ENCODE measurements at places on chromosomes 4 and X.

DNA sequence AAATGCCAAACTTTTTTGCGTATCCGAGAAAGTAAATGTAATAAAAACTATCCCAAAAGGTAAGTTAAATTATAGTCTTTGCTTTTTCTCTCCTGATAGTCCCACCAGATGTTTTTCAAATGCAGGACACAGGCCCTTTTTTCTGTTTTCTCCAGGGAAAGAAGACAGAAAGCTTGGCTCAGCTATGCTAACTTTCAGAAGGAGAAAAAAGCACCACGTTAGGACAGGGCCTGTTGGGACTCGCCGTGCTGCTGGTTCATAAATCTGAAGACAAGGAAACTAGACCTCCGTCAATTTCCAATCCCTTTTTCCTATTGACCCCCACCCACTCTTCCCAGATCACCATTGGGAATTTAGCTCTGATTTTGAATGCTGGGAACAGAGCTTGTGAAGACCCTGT lies 220.9 kb upstream of the SFRP2 start:
- DNase-seq = no peak

DNA sequence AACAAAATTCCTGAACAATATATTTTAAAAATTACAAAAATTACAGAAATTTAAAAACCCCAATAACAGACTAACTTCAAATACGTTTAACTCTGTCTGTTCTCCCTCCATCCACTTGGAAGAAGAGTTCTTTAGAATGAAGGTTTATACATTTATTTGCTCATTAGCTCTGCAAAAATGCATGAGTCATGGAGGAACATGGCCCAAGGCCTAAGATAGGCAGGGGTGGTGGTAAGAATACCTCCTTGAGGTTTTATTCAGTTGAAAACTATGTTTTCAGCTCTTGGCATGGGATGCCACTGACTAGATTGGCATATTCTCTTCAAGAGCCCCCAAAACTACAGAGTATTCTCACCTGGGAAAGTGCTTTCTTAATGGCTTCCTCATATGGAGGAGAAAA lies 8.8 kb upstream of the LRRC66 start:
- no peak for DNase-seq

GRCh38 chrX:74023203-74023602 lies 280.8 kb upstream of the ZCCHC13 start:
- DNase-seq = no peak

DNA sequence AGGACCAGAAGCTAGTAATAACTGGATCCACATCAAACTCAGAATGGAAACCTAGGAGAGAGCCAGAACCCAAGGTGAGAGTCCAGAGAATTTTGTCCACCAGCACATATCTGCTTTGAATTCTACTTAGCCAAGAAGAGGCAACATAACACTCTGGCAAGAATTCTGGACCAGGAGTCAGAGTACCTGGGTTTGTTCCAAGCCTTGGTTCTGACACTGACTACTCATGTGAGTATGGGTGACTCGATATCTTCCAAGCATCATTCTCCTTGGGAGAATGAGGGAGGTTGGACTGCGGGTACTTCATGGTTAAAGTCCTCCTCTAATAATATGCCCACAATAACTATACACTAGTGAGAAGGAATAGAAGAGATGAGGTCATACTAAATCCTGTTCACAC lies 144.0 kb upstream of the JADE1 start:
- no peak for DNase-seq

DNA sequence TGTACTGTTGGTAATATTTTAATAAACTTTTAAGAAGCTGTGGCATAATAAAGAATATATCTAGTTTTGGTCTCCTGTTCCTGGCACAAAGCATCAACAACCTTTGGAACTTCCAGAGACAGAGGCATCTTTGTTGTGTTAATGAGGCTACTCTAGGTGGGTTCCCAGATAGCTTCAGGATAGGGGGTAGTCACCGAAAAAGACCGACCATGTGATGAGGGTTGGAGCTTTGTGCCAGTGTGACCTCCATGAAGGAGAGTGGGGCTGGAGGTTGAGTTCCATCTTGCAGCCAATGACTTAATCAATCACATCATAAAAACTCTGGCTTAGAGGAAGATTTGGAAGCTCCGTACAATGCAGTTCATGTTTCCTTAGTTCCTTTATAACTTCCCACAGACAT lies 9.9 kb downstream of the PPAT start:
- DNase-seq = no peak

GRCh38 chrX:74179990-74180389 lies 124.0 kb upstream of the ZCCHC13 start:
- no peak for DNase-seq

GRCh38 chr4:3660086-3660927 lies 105.9 kb upstream of the ADRA2C start:
- no peak for DNase-seq

DNA sequence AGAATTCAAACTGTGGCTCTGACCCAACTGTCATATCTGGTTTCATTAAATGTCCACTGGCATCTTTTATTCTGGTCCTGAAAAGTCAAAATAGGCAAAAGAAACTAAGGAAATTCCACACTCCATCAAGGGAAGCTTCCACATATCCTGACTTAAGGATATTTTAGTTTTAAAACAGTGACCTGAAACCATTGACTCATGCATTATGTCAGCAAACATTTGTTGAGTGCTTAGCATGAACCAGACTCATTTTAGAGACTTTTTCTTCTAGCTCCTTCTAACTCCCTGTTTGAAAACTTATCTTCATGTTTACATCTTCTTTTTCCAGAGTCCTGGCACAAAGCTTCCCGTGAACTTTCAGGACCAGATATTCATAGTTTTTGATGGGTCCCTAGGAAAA lies 6.9 kb upstream of the CXCL1 start:
- DNase-seq = no peak

DNA sequence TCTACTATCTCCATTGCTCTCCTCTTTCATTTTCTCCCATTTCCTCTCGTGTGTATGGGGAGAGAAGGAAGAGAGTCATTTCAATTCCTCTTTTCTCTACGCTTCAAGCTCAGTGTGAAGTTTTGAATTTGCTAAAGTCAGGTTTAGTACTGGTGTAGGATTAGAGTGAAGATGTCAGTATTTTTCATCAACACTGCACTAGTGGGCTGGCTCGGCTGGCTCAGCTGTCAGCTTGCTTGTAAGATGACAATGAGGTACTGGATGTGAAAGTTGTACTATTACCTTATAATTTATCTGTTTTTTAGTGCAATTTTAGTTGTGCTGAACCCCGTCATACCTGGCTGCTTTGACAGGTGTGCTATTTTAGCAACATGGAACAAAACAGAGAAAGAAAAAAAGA lies 2.1 kb upstream of the SH2D1A start:
- DNase-seq = no peak

GRCh38 chr4:99054428-99054994 lies 34.1 kb downstream of the ADH5 start:
- DNase-seq = no peak

DNA sequence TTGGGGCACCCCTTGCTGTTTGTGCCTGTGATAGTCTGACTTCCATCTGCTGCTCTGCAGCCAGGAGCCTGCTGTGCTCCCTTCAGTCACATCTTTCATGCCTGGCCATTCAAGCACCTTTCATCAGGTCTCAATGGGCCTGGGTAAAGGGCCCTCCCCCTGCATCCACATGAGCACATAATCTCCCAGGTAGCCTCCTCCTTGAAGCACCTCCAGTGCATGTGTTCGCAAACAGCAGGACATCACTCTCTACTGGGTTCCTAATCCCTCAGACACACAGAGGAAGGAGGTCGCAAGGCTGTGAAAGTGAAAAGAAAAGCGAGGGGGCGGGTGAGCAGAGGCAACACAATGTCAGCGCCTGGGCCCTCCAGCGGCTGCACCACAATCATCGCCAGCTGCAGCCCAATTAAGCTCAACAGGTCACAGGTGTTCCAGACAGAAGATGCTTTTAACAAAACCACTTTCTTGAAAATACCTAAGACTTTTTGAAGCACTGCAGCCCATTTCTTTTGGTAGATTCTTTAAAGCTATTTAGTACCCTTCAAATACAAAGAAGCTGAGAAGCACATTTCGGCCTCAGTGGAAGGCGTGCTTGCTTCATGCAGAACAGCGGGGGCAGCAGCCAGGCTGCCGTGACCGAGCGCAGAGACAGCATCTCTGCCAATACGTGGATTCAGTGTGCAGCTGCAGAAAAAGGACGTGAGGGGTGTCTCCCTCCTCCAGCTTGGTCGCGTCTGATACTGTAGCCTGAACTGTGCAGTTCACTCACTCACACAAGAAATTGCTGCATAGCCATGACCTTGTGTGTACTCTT lies 92.2 kb upstream of the SPRY1 start:
- no peak for DNase-seq

- no peak for DNase-seq
Measured at GRCh38 chrX:153226344-153227185, 47.5 kb downstream of the MAGEA1 start.

DNA sequence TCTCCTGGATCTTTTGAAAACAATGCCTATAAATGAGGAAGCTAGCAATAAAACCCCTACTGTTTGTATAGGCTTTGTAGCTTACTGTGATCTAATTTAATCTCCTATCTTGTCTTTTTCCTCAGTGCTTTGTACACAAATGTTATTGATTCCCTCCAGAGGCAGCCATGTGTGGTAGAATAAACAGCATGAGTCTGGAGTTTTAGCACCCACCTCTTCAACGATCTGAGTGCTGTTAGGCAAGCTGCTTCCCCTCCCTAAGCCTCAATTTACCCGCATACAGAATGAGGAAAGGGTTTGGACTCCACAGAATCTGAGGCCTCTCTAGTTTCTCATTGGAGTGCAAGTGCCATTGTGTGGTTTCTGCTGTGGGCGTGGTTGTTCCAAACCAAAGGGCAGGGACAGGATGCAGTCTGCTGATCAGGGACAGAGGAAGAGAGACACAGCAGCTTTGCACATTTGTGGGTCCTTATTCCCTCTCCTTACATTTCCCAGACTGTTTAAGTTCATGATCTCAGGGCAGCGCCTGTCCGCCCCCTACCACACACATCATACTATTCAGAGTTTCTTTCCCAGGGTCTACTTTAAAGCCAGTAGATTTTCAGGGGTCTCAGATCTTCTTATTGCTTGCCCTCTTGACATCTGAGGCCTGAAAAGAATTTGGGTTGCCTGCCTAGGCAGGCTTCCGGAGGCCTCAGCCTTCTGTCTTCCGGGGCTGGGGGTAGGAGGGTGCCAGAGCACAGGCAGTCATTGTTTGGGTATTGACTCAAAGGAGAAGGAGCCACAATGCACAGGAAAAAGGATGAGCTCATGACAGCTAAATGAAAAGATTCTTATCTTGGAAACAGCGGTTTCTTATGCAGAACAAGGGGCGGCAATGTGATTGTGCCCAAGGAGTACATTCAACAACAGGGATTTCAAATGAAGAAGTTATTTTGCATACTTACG lies 114.9 kb upstream of the TEX13D start:
- no peak for DNase-seq

DNA sequence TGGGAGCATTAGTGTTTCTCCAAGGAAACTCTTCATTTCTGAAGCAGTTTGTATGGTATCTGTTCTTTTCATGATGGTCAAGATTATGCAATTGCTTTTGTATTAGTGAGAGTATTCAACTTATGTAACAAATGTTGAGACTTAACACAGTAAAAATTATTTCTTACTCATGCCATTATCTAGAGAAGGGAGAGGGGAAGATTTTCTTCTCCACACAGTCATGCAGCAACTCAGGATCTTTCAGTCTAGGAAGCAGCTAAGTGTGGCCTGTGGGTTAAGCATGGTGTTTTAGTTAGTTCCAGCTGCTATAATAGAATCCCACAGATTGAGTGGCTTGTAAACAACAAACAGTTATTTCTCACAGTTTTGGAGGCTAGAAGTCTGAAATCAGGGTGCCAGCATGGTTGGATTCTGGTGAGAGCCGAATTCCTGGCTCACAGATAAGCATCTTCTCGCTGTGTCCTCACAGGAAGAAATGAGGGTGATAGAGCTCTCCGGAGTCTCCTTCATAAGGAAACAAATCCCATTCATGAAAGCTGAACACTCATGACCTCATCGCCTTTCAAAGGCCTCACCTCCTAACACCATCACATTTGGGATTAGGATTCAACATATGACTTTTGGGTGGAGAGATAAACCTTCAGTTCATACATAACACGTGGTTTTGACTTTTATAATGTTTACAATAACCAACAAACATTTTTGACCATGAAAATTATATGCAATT lies 101.2 kb downstream of the FRMPD4 start:
- no peak for DNase-seq

GRCh38 chr4:174307694-174308093 lies 24.0 kb downstream of the CEP44 start:
- no peak for DNase-seq

DNA sequence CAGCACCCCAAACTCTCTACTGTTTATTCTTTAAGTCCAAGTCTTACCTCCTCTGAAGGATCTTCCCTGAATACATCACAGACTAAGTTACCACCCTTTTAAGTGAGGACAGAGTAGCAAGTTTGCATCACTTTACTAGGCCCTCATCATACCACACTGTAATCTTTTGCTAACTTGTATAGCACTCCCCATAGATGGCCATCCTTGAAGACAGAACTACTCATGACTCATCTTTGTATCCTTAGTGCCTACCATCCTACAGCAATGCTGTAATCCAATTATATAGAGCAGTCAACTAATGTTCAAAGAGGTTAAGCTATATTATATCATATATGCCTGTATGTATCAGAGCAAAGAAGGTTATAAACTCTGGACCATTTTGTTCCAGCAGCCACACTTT lies 101.4 kb downstream of the ADAMTS3 start:
- no peak for DNase-seq

DNA sequence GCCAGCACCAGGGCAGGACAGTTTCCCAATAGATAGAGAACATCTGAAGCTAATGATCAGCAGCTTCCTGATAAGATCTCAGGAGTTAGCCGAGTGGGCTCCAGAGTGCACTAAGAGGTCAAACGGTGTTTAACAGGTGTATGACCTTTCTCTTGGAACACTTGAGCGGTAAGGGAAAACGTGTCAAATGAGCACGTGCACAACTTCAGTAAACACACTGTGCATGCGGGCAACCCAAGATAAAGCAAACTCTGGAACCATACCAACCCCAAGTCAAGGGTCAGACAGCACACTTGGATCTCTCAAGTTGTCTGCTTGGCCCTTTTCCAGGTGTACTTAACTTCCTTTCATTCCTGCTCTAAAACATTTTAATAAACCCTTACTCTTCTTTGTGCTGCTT lies 1941.5 kb upstream of the PCDH10 start:
- DNase-seq = no peak

- DNase-seq = no peak
Measured at GRCh38 chrX:118100091-118100490, 16.5 kb downstream of the KLHL13 start.

- DNase-seq = no peak
Measured at GRCh38 chr4:7777017-7777710, 162.5 kb downstream of the AFAP1 start.

GRCh38 chr4:72743078-72743477 lies 174.1 kb upstream of the ADAMTS3 start:
- no peak for DNase-seq

DNA sequence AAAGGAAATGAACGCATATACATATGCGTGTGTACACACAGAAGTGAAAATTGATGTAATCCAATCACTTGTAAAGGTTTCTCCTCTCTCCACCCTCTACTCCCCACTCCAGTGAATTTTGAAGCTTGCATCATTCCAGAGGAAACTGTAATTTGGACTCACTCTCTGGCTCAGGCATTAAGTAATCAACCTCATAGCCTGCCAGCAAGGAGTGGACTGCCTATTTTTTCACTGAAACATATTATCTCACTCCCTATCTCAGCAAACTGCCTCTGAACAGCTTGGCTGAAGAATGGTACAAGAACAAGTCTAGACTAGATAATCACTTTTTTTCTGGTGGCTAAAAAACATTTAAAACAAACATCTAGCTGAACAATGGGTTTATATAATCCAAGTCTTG lies 124.2 kb downstream of the C4orf51 start:
- no peak for DNase-seq

GRCh38 chr4:3225936-3226335 lies 23.0 kb upstream of the MSANTD1 start:
- DNase-seq = no peak
